ENCODE measurements at places on chromosomes 13 and 19.

DNA sequence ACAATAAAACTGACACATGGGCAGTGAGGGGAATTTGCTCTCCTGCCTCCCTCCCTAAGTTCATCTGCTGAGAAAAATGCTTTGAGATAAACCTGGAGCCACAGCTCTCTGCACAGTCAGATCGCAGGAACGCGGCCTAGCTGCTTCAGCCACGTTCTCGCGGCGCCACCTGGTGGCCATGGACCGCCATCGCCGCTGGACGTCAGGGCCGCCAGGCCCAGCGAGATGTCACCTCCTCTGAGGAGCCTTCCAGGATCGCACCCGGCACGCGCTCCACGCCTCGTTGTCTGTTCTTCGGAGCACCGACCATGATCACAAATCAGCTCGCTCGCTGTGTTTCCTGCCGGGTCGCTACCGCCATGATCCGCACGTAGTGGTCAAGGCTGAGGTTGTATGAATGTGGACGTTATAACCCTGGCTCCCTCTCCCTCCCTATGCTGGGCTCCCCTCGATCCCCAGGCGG lies 20.6 kb upstream of the USP29 start:
- peak; percentile 6 for DNase-seq

- DNase-seq = no peak
Measured at GRCh38 chr13:27128825-27129627, 42.6 kb downstream of the USP12 start.

DNA sequence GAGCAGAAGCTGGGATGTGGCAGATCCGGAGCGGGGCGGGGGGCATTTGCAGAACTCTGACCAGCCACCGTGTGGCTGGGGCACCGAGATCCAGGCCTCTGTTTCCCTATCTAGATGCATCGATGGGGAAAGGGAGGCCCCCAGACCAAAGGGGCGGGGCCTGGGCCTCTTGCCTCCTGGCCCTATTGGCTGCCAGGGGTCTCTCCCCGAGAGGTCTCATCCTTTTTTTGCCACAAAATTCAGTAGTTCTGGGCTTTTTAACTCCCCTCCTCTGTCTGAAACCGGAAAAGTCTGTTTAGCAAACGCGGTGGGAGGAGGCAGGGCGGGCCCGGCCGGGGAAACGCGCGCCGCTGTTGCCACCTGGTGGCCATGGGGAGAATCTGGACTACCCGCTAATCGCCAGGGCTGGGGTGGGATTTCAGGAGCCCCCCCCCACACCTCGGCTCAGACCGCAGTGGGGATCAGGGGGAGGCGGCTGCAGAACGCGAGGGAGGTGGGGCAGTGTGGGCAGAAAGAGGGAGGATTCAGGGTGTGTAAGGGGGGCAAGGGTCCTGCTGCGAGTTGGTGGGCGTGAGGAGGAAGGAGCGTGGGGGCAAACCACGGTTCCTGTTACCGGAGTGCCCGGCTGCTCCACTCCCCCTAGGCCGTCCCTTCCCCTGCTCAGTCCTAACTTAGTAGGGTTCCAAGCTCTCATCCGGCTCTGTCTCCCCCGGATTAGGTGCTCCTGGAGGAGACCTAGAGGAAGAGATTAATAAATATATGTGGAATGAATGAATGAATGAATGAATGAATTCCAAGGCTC lies 28.3 kb downstream of the IL12RB1 start:
- peak; percentile 66 for DNase-seq

- no peak for DNase-seq
Measured at GRCh38 chr13:110042253-110042950, 256.0 kb upstream of the IRS2 start.

GRCh38 chr19:18278521-18279265 lies 2.7 kb downstream of the JUND start:
- DNase-seq = no peak

DNA sequence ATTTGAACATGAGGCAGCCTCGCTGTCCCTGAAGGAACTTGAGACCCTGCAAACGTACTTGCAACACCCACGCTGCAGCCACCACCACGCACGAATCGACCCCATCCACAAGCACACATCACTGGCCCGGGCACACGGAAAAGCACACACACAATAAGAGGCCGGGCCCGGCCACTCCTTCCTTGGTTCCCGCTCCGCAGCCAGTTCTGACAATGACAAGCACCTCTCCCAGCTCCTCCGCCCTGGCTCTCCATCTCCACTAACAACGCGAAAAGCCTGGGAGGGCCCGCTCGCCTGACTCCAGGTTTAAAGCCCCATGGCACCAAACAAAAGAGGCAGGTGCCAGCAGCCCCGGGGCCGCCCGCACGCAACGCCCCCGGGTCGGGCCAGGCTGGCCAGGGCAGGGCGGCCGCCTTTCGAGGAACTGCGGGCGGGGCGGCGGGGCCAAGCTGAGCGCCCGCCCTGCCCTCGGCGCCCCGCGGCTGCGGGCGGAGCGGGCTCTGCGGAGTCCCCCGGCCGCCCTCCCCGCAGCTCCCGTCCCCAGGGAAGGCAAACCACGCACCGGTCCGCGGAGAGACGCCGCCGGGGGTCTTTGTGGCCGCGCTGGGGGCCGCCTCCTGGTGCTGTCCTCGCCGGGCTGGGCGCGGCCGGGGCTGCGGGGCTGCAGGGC lies 495 bp downstream of the DCLK1 start:
- DNase-seq = no peak

DNA sequence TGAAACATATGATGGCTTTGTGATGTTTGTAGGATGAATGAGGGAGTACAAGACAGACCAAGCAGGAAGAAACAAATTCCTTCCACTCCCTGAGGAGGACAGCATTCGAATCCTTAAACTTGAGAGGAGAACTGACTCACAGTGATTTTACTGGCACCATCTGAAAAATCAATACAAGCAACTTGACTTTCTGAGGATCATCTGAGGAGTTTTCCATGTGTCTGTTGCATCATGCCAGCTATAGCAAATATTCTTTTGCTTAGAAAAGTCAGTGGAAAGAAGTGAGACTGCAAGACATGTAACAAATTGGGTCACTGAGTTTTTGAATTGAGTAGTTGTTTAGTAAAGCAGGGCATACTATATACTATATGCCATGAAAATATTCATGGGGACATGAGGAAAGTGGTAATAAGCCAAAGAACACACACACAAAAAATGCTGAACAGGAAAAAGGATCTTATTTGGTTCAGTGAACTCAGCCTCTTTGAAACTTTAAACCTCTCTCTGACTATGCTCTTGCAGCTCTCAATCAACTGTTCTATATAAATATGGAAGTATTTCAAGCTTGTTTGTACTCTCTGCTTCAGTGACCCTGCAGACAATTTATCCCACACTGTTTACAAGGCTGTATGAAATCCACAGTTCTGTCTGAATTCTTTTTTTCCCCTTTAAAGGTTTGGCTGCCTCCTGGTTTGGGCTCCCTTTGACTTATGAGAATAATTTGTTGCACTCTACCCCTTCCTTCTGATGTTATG lies 35.5 kb downstream of the SERTM1 start:
- no peak for DNase-seq

GRCh38 chr19:55958356-55958755 lies 10.7 kb downstream of the NLRP8 start:
- no peak for DNase-seq

- DNase-seq = no peak
Measured at GRCh38 chr13:28754698-28755545, 36.2 kb upstream of the SLC46A3 start.

DNA sequence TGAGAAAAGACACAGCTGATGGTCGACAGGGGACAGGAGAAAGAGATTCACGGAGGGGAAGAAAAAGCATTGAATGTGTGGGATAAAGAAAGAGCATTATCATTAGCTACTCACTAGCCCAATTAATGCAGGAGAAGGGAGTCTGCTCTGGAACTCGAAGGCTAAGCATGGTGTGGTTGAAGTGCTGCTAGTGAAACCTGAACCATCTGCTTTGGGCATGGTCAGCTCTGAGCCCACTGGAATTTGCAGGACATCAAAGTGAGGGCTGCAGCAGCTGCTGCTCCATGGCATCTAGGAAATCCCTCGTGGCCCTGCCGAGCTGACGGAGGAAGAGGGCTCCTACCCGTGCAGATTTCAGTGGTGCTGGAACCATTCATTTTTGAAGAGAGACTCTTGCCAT lies 320.3 kb downstream of the ATP8A2 start:
- no peak for DNase-seq

- DNase-seq = no peak
Measured at GRCh38 chr19:3669947-3670795, 30.1 kb downstream of the PIP5K1C start.
